Regular cardiac myocyte (primary cell): ENCODE measurements at places on chromosomes 13 and 19. TPM values are rescaled to one million over a fixed set of nuclear protein-coding genes. Genes with fewer than 3 reads are reported as not detected.

Gene ATP8A2
- under 0.01 TPM in 1 of 2 replicates, not detected in the other for total RNA-seq

Gene MBD3L2
- not detected in 2 replicates for total RNA-seq

Gene CD22
- total RNA-seq, result 0.96 and 1.7 TPM in 2 replicates

Gene PRSS57
- total RNA-seq, result not detected in 2 replicates

Gene FAM174C
- 22.8 and 24.2 TPM in 2 replicates for total RNA-seq
